ENCODE measurements at places on chromosomes 2 and 18.
A peak's percentile ranks its signal among the peaks of the same experiment; 100 is the strongest.

- peak; percentile 72 for DNase-seq
Measured at GRCh38 chr18:44838971-44839666, 158.4 kb downstream of the SETBP1 start.

GRCh38 chr2:70527447-70528080 lies 26.1 kb downstream of the TGFA start:
- DNase-seq, result no peak

GRCh38 chr2:120552079-120552478 lies 183.6 kb upstream of the GLI2 start:
- no peak for DNase-seq

GRCh38 chr2:64402876-64403275 lies 51.1 kb upstream of the LGALSL start:
- peak; percentile 83 for DNase-seq

DNA sequence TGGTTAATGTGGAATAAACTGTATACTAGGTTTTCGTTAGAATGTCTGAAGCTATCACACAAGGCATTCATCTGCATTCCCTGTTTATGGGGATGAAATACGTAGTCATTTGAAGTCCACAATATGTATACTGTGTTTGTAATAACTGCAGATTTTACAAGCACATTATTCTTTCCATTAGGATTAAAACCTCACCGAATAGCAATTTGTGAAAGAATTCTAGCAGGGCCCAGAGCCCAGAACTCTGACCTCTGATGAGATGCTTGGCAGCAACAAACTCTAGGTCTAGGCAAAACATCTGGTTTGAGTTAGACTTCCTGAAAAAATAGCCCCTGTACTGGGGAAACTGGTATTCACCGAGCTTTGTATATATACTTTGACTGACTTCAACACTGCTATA lies 158.2 kb downstream of the SRBD1 start:
- peak; percentile 6 for DNase-seq

GRCh38 chr2:238098901-238099713 lies 1.0 kb upstream of the ESPNL start:
- DNase-seq, result no peak

DNA sequence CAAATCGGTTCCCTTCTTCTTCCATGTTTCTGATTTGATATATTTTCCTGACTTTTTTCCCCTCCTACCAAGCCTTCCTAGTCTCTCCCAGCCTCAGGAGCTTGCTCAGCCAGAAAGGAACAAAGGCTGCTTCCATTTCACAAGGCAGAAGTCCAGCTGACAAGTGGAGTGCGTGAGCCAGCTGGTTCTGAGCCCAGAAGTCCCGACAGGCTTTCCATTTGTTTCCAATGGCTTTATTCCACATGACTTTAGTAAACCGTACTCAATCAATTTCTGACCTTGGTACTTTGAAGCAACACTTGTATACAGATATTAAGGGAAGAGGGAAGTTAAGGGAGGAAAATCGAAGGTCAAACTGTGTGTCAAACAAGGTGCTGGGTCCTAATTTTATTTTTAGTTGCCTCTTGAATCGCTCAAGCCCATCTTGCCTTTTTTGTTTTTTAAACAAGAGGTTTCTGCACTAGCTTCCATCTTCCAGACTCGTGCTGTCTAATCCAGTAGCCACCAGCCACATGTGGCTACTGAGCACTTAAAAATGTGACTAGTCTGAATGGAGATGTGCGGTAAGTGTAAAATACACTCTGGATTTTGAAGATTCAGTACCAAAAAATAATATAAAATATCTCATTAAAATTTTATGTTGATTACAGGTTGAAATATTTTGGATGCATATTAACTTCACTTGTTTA lies 36.2 kb downstream of the WIPF1 start:
- no peak for DNase-seq

DNA sequence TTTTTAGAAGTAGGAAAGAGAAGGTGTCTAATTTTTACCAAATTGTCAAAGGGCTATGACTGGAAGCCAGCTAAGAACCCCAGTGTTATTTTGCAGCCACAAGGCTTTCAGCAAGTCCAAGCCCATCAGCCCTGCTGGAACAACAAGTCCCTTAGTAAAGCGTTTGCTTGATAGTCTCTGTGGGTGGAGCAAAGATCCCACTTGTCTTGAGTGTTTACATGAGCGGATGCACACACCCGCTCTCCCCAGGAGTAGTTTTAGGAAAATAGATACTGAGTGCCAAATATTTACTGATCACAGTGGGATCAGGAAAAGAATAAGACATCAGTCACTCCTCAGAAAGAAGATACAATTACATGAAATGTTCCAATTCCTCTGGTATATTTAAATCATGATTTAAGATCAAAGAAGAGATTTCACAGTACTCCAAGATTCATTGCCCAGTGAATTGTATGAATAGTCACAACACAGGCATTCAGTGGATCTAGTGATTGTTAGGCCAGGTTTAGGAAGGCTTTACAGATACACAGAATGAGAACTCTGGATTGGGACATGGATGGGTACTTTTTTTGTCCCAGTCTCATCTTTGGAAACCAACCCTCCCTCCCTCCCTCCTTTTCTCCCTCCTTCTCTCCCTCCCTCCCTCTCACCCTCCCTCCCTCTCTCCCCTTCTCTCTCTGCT lies 514.9 kb downstream of the PTPRM start:
- no peak for DNase-seq

DNA sequence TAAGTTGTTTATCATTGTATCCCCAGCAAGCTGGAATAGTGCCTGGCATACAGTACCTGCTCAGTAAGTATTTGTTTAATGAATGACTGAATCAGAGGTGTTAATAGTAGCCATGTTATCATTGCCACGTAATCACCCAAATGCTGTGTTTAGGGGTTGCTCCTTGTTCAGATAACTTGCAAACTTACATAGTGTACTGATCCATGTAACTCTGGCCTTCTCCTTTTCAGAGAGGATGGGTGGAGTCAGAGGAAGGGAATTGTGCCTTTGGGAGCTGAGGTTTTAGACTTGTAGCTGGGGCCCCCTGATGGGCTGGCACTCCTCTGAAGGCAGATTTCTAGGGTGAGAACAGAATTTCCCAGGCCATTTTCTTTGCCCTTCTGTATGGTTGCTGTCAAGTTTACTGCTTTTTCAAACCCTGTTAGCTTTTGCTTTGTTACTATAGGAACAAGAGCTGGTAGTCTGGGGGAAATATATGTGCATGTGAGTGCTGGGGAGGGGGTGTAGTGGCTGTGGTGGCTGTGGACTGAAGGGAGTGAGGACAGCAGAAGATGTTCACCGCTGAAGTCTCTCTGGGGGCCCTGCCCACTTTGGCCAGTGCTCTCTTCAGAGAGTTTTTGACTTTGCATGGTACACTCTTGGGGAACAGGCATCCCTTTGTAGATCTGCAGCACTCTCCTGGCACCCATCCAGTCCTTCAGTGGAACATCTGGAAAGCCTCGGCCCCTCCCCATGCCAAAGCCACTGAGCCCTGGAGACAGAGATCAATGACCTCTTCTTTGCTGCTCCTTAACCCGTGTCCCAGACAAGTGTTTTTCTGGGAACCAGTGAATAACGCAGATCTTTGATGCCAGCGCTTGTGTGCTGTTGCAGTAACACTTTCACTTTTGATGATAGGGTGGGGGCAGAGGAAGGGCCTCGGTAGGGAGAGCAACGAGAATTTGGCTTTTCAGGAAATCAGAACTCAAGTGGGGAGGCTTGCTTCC lies 209.0 kb downstream of the PRKCE start:
- DNase-seq, result peak; percentile 76

GRCh38 chr2:146271131-146271831 lies 1573.5 kb upstream of the ACVR2A start:
- DNase-seq, result no peak

- DNase-seq, result peak; percentile 83
Measured at GRCh38 chr2:105239924-105240323, 1.6 kb upstream of the GPR45 start.

DNA sequence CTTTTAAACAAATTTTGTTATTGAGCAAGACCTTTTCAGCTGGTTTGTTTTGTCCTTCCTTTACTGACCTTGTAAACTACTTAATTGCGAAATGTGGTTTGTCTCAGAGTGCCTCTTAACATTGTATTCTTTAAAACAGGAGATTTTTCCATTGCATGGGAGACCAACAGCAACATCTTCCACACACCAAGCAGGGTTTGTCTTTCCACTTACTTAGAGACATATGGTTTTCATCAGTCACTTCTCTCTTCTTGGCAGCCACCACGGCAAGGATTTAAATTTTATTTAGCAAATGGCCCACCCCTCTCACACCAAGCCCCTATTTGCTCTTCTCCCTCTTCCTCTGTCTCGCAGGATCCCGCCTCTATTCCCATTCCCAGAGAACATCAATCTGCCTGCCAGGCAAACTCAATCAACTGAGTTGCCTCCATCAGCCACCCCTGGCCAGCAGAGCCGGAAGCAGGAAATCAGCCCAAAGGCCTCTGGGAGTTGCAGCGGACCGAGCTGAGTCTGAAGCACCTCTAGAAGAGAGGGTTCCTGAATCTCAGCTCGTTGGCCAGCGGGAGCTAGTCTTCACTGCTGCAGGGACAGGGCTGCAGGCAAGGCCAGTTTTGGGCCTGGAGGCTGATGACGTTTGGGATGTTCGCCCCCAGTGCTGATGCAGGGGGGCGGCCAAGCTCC lies 11.3 kb upstream of the CIB4 start:
- peak; percentile 95 for DNase-seq

DNA sequence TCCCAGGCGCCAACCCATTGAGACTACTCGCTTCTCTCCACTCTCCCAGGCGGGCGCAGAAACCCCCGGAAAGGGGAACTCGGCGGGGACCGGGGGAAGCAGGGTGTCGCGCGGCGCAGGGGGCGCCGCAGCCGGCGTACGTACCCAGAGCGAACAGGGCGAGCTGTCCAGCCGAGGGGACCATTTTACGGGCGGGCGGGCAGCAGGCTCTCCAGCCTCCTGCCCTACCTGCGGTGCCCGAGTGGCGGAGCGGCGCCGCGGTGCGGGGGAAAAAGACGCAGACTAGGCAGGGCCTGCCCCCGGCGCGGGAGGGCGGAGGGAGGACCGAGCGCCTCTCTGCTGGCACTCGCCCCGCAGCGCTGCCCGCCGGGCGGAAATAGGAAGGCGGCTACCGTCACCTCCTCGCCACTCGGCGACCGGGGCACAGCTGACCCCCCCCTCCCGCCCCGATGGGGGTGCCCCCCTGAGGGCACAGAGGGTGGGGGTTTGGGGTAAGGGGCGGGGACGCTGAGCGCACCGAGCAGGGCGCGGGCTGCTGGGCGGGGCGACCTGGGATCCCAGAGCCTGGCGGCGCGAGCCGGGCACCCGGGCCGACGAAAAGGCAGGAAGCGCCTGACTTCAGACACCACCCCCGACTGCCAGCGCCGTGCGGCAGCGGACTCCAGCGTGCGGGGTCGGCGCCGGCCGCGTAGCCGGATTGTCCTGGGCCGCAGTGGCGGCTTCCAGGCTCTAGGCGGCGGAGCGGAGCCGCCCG lies at the start of gene TGFA:
Gene TGFA (minus strand): TSS at position 243 of the 754 bp plus-strand sequence. CDS start 59 bp downstream, at position 184.
- DNase-seq, result peak; percentile 26

GRCh38 chr2:109531896-109532727 lies 81.7 kb downstream of the SEPTIN10 start:
- DNase-seq, result no peak

DNA sequence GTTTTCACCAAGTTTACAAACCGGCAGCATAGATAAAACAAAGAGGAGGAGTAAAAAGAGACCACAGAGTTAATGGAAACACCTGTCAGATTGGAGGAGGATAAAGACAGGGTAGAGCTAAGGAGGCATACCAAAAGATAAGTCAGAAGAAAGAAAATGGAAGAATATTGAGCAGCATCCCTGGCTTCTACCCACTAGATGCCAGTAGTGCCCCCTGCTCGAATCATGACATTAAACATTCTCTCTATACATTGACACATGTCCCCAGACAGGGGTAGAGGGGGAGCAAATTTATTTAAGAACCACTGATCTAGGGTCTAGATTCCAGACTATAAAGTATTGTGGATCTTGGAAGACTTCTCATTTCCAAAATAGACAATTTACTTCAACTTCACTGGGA lies 159.8 kb upstream of the ETAA1 start:
- no peak for DNase-seq

GRCh38 chr2:50102383-50102782 lies 929.5 kb downstream of the NRXN1 start:
- no peak for DNase-seq

DNA sequence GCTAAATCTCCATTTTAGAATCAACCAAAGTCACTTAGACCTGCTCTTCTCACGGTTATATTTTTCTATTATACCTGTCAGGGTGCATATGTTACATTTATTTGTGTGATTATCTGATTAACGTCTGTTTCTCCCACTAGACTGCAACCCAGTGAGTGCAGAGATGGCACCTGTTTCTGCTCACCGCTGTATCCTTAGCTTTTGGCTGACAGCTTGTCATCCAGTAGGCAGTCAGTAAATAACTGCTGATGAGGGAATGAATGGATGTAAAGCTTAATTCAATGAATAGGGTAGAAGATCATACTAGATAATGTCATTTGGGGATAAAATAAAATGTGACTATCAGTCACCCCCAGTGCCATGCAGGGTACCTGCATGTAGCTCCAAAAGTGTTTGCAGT lies 6.9 kb upstream of the CHRNA1 start:
- DNase-seq, result no peak

DNA sequence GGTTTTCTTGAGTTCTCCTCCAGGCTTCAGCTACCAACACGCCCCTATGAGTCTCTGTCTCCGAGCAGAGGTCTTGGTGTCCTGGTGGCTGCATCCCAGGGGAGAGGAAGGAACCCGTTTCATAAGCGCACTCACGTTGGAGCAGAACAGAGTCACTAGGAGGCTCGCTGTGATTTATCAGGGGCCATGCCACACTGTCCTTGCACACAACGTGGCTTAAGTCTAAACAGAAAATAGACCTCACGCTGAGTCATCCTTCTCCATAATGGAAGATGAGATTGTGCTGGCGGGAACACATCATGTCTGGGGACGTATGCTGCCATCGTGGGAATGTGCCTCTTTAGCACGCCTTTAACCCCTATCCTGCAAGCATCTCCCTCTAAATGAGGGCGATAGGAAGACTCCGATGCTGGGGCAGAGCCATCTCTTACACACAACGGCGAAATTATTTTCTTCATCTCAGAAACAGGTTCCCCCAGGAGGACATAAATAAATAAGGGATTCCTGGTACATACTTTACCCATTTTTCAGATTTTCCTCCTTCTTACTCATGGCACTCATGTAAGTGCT lies 211.4 kb downstream of the KLHL29 start:
- DNase-seq, result peak; percentile 93

DNA sequence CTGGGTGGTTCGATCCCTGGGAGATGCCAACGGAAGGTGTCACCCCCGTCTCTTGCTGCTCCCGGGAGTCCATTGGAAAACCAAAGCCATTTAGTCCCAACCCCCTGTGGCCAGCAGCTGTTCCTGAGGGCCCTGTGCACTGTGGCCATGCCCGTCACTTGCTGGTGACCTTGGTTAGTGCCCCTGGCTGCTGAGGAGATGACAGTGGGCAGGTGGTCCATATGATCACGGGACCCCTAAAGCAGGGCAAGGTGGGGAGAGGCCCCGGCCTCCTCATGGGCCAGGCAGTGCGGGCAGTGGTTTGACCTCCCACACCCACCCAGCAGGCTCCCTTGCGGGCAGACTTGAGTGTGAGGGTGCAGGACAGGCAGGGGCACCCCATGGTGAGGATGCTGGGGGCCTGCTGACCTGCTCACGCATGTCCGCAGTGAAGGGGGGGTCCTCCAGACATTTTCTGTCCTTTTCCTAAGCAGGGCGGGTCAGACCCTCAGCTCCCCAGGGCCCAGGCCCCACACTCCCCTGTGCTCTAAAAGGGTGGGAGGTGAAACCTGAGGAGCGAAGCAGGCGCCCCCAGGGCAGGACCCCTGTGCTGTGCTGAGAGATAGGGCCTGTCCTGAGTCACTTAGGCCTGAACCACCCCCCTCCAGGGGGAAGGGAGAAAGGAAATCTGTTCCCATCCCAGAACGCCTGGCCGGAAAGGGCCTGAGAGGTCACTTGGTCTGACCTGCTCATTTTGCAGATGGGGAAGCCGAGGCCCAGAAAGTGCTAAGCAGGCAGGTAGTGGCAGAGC lies 6.8 kb downstream of the ITM2C start:
- DNase-seq, result no peak

- no peak for DNase-seq
Measured at GRCh38 chr2:29607038-29607420, 314.4 kb downstream of the ALK start.
